ENCODE measurements at places on chromosomes 2 and 18.

DNA sequence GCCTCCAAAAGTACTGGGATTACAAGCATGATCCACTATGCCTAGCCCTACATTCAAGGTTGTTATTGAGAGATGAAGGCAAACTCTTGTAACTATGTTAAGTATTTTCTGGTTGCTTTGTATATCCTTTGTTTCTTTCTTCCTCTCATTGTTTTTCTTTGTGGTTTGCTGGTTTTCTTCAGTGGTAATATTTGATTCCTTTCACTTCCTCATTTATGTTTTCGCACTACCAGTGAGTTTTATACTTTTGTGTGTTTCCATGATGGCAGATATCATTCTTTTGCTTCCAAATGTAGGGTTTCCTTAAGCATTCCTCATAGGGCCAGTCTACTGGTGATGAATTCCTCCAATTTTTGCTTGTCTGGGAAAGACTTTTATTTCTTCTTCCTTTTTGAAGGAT is 90.2 kb downstream of the NCK2 start:
- DNase-seq = no peak

DNA sequence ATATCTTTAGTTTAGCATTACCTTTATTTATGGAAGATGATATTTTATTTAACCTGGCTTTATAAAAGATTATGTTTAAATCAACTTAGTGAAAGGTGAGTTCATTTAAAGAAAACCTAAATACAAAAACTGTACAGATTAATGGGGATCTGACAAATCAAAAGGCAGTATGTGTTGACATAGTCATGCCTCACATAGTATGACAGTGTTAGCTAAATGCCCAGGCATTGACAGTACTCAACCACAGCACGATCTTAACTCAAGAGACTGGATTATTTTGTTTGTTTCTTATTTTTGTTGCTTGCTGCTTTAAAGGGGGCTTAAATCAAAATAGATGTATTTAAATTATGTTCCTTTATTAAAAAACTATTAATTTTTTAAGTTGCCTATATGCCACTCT is 7.8 kb downstream of the DOK6 start:
- DNase-seq = no peak

DNA sequence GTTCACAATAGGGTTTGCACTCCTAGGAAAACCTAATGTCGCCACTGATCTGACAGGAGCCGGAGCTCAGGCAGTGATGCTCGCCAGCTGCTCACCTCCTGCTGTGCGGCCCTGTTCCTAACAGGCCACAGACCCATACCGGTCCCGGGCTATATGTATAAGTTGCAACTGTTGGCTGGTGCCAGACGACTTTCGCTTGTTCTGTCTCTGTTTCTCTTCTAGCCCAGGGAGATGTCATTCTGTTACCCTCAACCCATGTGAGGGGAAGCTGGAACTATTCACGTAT is 170.3 kb downstream of the BCL2 start:
- no peak for DNase-seq

DNA sequence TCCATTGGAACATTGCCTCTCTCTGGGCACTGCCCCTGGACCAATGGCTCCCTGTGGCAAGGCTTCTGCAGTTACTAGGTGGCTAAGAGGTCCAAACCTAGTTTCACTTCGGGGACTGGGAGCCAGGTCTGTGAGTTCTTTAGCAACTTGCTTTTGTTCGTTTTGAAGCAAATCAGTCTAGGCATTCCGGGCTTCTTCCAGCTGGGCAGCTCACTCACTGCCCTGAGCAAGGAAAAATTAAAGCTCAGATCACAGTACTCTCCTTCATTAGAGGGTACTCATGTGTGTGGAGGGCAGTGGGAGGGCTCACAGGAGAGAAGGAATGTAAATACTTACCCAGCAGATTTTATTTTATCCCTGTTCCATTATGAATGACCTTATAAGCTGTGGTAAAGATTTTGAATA is 80.3 kb downstream of the SPP2 start:
- no peak for DNase-seq

GRCh38 chr2:216693414-216694080 is 1.8 kb downstream of the IGFBP5 start:
- DNase-seq = no peak

GRCh38 chr2:85709401-85709811 is 15.2 kb downstream of the GNLY start:
- DNase-seq = no peak

DNA sequence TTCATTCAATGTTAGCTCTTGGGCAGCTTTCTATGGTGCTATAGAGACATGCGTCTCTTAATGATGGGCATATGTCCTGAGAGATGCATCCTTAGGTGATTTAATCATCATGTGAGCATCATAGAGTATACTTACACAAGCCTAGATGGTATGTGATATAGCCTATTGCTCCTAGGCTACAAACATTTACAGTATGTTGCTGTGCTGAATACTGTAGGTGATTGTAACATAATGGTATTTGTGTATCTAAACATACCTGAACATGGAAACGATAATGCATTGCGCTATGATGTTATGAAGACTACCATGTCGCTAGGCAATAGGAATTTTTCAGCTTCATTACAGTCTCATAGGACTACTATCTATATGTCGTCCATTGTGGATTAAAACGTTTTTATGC is 89.4 kb downstream of the ARHGAP15 start:
- no peak for DNase-seq

GRCh38 chr18:37450434-37451132 is 115.0 kb downstream of the CELF4 start:
- DNase-seq = no peak

- no peak for DNase-seq
Measured at GRCh38 chr2:38030635-38031355, 45.2 kb downstream of the CYP1B1 start.

- DNase-seq = no peak
Measured at GRCh38 chr2:159542101-159542500, 74.2 kb downstream of the BAZ2B start.

DNA sequence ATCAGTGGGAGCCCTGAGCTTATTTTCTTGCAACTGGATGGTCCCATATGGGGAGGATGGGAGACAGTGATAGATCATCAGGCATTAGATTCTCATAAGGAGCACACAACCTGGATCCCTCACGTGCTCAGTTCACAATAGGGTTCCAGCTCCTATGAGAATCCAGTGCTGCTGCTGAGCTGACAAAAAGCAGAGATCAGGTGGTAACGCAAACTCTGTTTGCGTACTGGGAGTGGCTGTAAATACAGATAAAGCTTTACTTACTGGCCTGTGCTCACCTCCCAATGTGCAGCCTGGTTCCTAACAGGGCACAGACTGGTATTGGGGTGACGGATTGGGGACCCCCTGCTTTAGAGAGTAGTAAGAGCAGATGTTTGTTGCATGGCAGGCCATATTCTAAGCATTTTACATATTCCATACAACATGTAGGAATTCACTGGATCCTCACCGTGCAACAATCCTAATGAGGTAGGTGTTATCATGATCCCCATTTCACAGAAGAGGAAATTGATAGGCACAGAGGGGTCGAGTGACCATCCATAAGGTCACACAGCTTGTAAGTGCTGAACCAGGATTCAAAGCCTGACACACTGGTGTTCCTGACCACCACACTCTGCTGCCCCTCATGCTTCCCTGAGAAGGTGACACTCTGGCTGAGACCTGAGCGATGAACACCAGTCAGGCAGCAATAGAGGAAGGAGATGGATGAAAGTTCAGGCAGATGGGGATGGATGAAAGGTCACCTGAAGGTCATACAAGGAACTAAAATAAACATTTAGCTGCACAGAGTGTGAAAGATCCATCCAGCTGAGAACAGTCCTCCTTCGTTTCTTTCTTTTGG is 15.7 kb upstream of the MAT2A start:
- DNase-seq = no peak

DNA sequence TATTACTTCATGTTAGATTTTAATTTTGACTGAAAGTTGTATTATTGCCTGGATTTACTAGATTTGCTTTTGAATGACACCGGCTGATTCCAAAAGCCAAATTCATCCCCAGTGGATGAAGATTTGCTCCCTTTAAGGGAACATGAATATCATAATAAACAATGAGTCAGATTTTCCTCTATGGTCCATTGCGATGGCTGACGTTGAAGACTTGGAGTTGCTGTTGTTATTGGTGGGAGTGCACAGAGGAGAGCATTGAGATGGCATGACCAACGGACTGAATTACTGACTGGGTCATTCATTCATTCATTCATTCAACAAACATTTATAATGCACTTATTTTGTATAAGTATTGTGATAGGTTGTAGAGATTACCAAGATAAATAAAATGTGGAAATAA is 33.4 kb upstream of the LYPD1 start:
- peak; percentile 17 for DNase-seq

GRCh38 chr2:226623587-226624368 is 175.8 kb downstream of the IRS1 start:
- no peak for DNase-seq

DNA sequence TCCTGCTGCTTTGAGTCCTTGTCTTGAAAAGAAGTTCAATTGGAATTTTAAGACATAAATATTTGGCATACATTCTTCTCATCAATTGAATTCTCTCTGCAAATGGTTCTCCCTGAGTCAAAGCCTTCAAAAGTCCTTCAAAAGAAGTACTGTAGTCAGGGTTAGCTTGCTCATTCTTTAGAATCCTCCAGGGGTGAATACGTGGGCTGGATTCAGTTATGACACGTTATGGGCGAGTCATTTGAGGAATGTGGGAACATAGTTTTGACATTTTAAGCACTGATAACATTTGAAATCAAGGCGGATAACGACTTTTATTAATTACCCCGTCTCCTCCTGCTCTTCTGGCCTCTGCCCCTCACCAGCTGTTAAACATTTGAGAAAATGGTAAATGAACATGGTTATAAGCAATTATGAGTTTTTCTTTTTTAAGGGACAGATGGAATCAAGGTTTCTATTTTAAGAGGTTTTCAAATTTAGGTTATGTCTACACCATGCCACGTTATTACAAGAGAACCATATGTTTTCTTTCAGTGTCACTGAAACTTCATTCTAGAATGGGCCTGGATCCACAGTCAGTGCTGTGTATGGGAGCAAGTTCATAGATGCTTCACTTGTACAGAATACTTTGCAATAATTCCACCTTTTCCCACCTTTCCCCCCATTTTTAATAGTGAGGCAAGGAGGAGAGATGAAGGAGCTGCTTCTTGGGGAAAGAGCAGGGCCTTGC is 273.1 kb downstream of the TSN start:
- DNase-seq = peak; percentile 47

- DNase-seq = no peak
Measured at GRCh38 chr2:47295131-47295980, 107.6 kb upstream of the MSH2 start.

GRCh38 chr2:179686718-179687342 is 174.6 kb downstream of the ZNF385B start:
- no peak for DNase-seq

- DNase-seq = no peak
Measured at GRCh38 chr2:148917431-148917830, 42.4 kb downstream of the KIF5C start.

All from non-pigmented ciliary epithelial cell (primary cell).